Thymus (tissue), 14 donors: ENCODE measurements at places on chromosomes 5 and 9. TPM values are rescaled to one million over a fixed set of nuclear protein-coding genes. Genes with fewer than 3 reads are reported as not detected.

- DNase-seq = no peak
- no peaks in the 10 kb centered on the region for H3K4me1 ChIP-seq
- H3K4me3 ChIP-seq = no peak overlapping the region
- H3K27ac ChIP-seq = no peak overlapping the region
- no peaks in the 10 kb centered on the region for H3K27me3 ChIP-seq
These were observed 156.1 kb downstream of the LURAP1L start for GRCh38 chr9:12930906-12931305.

GRCh38 chr5:33337637-33337992 is 103.2 kb upstream of the TARS1 start:
- peaks cover 6% of the 10 kb centered on the region for H3K4me1 ChIP-seq
- peak overlapping the region; percentile 65 for H3K27ac ChIP-seq
- no peaks in the 10 kb centered on the region for H3K27me3 ChIP-seq
- no peaks in the 10 kb centered on the region for H3K36me3 ChIP-seq
- no peak overlapping the region for H3K4me3 ChIP-seq

Gene C5orf46
- 0.14 TPM for total RNA-seq

- peaks cover 30% of the 10 kb centered on the region for H3K4me1 ChIP-seq
- H3K4me3 ChIP-seq = no peak overlapping the region
- H3K27ac ChIP-seq = no peak overlapping the region
- H3K27me3 ChIP-seq = no peaks in the 10 kb centered on the region
- no peak for DNase-seq
- H3K36me3 ChIP-seq = no peaks in the 10 kb centered on the region
These were observed 10.7 kb upstream of the SERINC5 start for GRCh38 chr5:80266566-80266965.

Gene DOCK2
- 99.4 TPM for total RNA-seq

DNA sequence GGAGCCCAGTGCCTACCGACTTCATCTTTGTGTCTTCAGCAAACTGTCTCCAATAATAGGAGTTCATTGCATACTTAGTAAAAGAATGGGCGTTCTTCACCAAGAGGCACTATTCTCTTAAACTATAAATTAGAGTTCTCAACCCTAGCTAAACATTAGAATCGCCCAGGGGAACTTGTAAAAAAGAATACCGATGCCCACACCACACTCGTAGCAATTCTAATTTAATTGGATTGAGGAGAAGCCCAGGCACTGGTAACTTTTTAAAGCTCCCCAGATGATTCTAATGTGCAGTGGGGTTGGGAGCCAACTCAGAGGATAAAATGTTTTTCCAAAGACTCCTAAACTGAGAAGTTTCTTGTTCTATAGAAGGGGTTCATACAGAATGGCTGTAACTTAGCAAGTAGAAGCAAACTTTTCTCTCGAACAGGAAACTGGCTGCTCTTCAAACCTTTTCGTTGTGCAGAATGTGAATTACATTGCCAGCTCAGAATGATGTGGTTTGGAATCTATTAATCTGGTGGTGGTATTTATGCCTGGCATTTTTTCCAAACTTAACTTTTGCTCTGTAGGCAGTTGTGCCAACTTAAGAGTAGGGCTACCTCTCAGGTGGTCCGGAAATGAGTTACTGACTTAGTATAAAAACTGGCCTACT is 26.4 kb upstream of the NFIB start:
- H3K36me3 ChIP-seq = no peaks in the 10 kb centered on the region
- peaks cover 14% of the 10 kb centered on the region for H3K27me3 ChIP-seq
- no peak overlapping the region for H3K4me3 ChIP-seq
